ENCODE measurements at places on chromosomes 7 and 10. TPM values are rescaled to one million over a fixed set of nuclear protein-coding genes. Genes with fewer than 3 reads are reported as not detected.

GRCh38 chr7:94059746-94060145 is 55.6 kb upstream of the BET1 start:
- H3K4me3 ChIP-seq: no peak overlapping the region
- H3K27me3 ChIP-seq: no peaks in the 10 kb centered on the region
- no peaks in the 10 kb centered on the region for H3K36me3 ChIP-seq
- H3K27ac ChIP-seq: no peak overlapping the region
- H3K4me1 ChIP-seq: no peaks in the 10 kb centered on the region

DNA sequence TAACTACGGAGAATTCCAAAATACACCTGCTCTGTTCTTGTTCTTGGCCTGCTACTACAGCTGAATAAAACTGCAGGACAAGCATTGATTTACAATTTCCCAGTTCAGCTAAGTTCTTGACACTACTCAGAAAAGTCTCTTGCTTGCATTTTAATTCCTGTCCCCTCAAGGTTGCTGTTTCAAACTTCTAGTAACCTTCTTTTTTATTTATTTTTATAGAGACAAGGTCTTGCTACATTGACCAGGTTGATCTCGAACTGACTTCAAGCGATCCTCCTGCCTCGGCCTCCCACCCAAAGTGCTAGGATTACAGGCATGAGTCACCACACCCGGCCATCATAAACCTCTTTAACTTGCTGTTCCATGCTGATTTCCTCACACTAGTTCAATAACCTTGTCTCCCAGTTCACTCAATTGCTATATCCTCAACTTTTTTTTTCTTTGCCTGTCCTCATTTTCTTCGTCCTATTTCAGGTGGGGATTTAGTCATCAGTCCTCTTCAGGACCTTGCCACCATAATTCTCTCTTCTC is 79.9 kb downstream of the ARHGAP21 start:
- H3K4me3 ChIP-seq: no peak overlapping the region
- no peaks in the 10 kb centered on the region for H3K36me3 ChIP-seq
- DNase-seq: no peak
- no peaks in the 10 kb centered on the region for H3K4me1 ChIP-seq
- no peak overlapping the region for H3K27ac ChIP-seq

DNA sequence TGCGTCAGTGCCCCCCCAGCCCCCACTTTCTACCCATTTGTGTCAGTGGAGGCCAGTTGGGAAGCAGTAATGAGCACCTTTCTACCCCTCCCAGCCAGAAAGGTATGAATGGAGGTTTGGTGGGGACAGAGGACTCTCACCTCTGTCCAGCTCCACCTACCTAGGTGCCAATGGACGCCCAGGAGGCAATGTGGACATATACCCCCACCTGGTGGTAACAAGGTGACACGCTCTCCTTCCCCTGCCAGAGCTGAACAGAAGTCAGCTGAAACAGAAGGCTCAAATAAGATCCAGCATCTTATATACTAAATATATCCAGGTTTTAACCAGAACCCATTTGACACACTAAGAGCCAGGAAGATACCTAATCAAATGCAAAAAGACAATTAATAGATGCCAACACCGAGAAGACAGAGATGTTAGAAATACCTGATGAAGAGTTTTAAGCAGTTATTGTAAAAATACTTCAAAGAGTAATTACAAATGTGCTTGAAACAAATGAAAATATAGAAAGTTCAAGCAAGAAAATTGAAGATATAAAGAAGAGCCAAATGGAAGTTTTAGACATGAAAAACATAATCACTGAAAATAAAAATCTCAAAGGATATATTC is 18.4 kb upstream of the SORCS3 start:
- H3K36me3 ChIP-seq: no peaks in the 10 kb centered on the region
- no peaks in the 10 kb centered on the region for H3K27me3 ChIP-seq
- no peak overlapping the region for H3K4me3 ChIP-seq
- H3K27ac ChIP-seq: no peak overlapping the region
- no peak for DNase-seq

GRCh38 chr7:97006055-97006815 is 882 bp downstream of the DLX6 start:
- peaks cover 2% of the 10 kb centered on the region for H3K4me1 ChIP-seq
- DNase-seq: peak; percentile 32
- H3K4me3 ChIP-seq: peak overlapping the region; percentile 24

SEMA3A gene
- 1.6 TPM for total RNA-seq
